ENCODE measurements at places on chromosomes 3 and 15.
A peak's percentile ranks its signal among the peaks of the same experiment; 100 is the strongest.

DNA sequence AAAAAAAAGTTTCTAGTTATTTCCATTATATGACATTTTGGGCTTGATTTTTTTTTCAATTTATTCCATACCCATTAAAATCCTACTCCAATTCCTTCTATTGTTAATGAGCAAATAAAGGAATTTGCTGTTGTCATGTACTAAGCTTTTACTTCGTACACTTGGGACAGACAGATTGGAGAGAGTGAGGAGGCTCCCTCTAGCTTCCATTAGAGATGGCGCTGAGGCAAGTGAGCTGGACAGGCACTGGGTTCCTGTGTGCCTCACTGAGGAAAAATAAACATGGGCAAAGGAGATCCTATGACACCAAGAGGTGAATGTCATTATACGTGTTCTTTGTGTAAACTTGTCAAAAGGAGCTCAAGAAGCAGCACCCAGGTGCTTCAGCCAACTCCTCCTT, 441.1 kb upstream of the MDFIC2 start:
- DNase-seq: no peak

DNA sequence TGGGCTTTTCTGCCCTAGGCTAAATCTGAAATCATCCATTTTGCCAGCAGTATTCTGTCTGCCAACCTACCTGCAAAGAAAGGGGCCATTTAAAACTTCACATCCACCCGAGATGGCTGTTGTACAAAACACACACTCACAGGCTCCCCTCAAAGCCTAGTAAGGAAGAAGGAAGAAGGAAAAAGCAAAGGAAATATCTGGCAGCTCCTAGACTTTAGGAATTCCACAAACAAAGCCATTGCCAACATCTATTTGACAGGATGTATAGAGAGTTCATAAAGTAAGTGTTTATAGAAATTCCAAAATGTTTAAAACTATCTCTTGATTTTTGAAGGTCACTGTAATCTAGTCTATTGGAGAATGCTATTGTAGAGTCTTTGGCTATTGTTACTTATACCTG, 91.9 kb upstream of the THBS1 start:
- DNase-seq: no peak

- DNase-seq: peak; percentile 18
Measured at GRCh38 chr3:22159004-22159695, 408.1 kb upstream of the ZNF385D start.

GRCh38 chr15:68559345-68560310, 19.2 kb upstream of the CORO2B start:
- DNase-seq: peak; percentile 83

- DNase-seq: no peak
Measured at GRCh38 chr3:31804251-31805051, 176.6 kb downstream of the OSBPL10 start.

DNA sequence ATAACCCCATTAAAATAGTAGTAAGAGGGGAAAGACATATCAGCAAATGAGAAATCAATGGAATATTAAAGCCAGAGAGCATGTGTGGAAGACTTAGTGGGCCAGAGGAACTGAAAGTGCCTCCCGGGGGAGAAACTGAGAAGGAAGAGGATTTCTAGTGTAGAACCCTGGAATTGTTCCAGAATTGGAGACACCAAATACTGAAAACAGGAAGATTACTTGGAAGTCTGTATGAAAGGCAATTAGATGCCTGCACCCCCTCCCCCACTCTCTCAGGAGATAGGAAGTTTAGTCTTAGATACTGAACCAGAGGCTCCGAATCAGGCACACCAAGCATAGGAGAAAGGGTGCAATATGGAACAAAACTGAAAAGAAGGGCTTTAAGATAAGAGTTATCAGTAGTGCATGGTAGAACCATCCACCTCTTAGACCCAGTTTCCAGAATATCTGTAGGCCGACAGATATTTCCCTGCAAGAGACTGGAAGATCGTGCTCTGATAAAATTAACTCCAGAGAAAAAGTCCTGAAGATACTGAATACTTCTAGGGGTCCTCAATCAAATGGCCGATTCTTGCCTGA, 32.4 kb downstream of the KLHL18 start:
- DNase-seq: no peak

DNA sequence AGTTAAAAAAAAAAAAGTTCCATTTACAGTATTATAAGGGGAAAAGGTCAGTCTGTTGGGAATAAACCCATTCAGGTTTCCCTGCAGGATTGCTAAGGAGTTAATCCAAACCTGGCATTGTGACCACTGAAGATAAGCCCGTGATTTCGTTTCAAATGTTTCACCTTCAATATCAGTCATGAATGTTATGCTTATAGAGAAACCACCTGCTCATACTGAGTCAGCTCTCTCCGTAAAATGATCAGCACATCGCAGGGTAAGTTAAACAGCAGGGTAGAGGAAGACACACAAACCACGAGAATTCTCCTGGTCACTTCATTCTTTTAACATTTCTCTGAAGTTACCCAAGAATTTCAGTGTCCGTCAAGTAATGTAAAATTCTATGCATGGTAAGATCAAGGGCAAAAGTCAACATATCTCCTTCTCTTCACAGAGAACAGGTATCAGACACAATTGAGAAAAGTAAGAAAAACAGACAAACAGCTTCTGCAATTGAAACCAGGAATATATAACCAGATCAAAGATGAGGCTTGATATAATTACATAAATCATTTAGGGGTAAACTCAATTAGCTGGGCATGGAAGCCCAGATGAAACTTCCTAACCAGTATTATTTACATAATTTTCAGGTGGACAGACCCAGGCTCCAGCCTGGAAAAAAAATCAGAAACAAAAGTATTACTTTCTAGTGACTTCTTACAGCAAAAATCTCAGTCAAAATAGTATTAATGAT, 67.6 kb upstream of the ARHGEF3 start:
- DNase-seq: no peak

- no peak for DNase-seq
Measured at GRCh38 chr3:107542665-107543064, 19.9 kb downstream of the BBX start.

- no peak for DNase-seq
Measured at GRCh38 chr3:5388091-5388490, 200.6 kb downstream of the EDEM1 start.

- DNase-seq: no peak
Measured at GRCh38 chr3:186152361-186152798, 43.5 kb upstream of the ETV5 start.

DNA sequence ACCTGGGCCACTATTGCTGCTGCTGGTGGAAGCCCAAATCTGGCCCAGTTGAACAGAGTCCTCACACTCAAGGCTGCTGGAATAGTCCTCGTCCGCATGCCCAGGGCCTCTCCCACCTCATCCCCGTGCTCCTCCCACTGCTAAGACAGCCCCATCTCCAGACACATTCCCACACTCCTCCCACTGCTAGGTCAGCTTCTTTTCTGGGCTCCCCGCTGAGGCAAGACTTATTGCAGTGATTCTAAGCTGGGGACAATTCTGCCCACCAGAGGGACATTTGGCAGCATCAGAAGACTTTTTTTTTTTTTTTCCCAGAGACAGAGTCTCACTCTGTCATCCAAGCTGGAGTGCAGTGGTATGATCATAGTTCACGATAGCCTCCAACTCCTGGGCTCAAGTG, 35.1 kb downstream of the POC1A start:
- no peak for DNase-seq

DNA sequence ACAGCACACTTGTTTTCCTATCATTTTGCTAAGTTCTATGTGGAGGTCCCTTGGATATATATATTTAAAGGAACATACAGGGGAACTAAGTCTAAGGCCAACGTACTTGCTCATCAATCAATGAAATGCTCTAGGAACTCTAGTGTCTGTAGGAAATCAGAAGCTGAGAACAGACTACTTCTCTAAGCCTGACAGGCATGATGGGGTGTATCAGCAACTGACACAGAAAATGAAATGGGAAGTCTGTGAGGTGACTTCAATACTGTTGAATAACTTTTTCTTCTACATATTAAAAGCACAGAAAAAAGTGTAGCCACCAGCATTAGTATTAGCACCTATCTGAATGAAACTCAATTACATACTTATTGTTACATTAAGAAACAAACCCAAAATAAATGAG, 56.9 kb upstream of the CSPG5 start:
- DNase-seq: no peak

DNA sequence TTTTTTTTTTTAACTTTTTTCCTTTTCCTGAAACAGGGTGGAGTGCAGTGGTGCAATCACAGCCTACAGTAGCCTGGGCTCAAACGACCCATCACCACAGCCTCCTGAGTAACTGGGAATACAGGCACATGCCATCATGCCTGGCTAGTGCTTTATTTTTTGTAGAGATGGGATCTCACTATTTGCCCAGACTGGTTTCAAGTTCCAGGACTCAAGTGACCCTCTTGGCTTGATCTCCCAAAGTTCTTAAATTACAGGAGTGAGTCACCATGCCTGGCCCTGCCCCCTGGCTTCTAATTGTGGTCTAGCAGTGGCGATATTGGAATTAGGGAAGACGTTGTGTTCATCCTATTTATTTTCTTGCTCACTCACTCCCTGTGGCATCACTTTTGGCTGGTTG, 1138.4 kb downstream of the SI start:
- no peak for DNase-seq

DNA sequence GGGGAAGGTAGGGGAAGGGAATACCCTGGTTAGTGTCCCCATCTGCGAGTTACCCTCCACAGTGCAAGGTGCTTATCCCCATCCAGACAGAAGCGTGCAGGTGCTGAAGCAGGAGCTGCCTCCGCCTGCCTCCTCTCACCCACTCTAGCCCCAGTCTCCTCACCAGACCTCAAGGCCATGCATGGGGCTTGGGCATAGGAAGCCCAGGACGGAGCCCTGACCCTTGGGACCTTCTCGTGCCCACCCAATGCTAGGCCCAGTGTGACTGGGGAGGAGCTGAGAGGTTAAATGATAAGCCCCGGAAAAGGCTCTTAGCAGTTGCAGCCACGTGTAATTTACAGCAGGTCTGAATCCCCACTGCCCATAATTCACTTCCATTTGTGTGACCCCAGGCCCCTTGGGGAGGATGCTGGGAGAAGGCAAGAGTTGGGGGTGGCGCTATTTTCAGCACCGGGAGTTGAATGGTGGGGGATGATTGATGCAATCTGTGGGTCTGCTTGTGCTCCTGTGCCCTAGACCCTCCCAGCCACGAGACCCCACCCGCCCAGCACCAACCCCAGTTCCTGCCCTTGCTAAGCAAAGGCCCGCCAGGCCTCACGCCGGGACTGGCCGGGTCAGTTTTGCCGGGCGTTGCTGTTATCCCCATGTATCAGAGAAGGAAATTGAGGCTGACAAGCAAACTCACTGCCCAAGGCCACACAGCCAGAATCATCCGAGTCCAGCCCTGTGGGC, 14.5 kb upstream of the PLXND1 start:
- no peak for DNase-seq

GRCh38 chr3:186361762-186362536, at the start of gene DGKG:
Gene DGKG, minus strand, starts transcription at chr3:186362234. Its CDS starts 41,775 bp downstream, at chr3:186320459.
- peak; percentile 78 for DNase-seq

DNA sequence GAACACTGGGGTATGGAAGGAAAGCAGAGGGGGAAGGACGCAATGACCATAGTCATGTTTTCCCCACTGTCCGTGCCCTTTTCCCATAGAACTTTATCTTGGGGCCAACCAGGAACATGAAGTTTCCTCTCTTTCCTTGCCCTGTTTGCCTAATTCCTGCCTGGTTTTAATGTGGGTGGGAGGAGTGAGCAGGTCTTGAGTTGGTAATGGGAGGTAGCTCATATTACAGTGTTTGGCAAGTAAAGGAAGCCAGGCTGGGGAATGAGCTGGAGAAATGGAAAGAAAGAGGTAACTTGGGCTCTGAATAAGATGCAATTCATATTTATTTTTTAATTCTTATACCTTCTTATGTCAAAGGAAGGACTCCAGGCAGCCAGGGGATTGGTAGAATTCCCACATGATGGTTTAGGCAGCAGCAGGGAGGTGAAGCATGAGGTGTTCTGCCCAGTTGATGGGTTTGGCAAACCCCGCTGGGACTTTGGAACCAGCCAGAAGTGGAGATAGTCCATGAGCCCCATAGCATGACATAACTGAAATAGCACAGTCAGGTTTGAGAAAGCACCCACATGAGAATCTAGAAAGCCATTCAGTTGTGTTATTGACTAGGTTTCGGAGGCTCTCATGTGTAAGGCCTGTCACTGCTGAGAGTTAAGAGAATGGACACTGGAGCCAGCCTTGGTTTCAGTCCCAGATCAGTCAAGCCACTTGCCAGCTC, 60.0 kb downstream of the CCK start:
- no peak for DNase-seq

GRCh38 chr3:66418475-66418931, 82.3 kb downstream of the LRIG1 start:
- DNase-seq: no peak

Measured in NCI-H1105 treated with DMSO at 0.1 percent for 48 hours (cell line).